SHP77 (cell line): ENCODE measurements at places on chromosomes 5 and 9.

GRCh38 chr5:54453046-54453445, 2.5 kb upstream of the HSPB3 start:
- no peak for DNase-seq

- DNase-seq, result no peak
Measured at GRCh38 chr5:167281925-167282324, 1009.5 kb upstream of the WWC1 start.

GRCh38 chr9:37281541-37281940, 141.0 kb upstream of the GRHPR start:
- DNase-seq, result no peak

DNA sequence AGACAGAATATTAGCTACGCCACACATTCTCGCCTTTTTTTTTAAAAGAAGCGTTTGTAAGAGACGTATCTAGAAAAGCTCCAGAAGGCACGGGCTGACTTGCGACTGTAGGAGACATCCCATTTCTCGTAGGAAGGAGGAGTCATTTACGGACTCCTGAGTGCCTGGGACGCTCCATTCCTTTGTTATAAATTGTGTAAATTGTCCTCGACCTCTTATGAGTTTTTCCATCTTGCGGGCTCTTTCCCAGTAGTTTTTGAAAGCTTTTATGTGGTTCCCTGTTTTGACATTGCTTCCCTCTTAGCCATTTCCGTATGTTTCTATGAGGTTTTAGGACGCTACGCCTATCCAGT, 1.0 kb downstream of the RABL6 start:
- no peak for DNase-seq

DNA sequence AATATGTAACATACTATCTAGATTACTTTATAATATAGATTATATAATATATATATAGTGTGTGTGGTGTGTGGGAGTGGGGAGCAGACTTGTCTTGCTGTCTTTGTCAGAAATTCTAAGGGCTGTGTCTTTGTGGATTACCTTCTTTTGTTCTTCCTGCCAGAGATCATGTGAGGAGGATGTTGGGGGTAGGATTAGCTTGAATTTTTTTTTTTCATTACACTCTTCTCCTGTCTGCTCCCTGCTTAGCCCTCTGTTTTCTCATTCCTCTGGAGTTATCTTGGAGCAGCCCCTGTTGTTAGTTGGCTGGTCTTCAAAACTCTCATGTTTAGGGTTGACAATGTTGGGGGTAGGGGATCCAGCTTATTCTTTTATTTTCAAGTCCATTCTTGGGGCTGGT, 21.0 kb upstream of the C9orf40 start:
- DNase-seq, result no peak

GRCh38 chr5:72472666-72473422, 34.4 kb downstream of the ZNF366 start:
- no peak for DNase-seq

DNA sequence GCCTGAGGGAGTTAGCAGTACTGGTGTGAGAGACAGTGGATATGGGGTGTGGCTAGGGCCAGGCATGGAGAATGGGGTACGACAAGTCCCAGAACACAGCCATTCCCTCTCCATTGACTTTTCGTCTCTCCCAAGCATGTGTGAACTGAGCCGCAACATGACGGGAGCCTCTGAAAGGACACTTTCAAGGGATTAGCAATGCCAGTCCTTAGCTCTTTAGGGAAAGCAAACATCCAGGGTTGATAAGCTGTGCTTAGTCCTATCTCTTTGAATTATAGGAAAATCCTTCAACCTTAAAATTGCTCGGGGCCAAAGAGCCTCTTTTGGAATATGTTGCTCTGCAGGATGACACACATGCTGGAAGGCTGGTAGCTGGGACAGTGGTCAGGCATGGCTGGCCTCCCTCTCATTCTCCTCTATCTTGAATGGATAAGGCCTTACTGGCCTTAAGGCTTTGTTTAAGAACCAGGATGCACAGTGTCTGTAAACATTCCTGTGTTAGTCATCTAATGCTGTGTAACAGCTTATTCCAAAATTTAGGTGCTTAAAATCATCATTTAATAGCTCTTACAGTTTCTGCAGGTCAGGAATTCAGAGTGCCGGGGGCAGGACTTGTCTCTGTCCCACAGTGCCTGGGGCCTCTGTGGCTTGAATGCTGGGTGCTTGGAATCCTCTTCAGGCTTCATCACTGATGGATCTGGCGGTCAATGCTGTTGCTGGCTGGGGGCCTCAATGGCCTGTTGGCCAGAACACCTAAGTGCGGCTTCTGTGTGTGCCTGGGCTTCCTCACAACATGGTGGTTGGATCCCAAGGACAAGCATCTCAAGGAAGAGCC, 95.3 kb downstream of the PTTG1 start:
- no peak for DNase-seq

GRCh38 chr9:114050226-114050568, 27.9 kb downstream of the AMBP start:
- no peak for DNase-seq

DNA sequence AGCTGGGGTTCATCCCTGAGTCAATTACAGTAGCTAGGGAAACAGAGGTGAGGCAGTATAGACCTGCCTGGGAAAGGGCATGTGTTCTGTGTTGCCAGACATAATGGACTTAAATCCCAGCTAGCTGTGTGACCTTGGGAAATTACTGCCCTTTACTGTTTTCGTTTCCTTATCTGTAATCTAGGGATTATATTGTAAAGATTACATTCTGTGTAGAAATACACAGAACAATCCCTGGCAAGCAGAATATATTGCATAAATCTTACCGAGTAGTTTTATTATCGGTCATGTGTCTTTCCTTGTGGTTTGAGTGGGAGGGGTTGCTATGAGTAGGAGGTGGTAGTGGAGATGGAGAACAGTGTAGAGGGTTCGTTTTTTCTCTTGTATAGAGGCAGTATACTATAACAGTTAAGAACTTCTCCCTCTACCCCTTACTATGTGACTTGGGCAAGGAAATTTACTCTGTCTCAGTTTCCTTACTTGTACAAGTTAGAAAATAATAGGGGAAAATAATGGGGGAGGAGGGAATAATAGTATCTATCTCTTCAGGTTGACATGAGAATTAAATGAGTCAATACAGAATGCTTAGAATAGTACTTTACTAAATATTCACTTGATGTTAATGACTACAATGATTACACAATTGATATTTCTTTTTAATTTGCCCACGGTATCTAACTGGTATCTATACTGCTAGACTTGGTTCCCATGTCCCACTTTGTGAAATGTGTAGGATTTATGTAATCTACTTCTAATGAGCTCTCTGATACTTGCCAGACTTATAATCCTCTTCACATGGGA, 7.1 kb upstream of the DMXL1 start:
- no peak for DNase-seq

- no peak for DNase-seq
Measured at GRCh38 chr9:92432350-92432749, 8.1 kb upstream of the OMD start.

DNA sequence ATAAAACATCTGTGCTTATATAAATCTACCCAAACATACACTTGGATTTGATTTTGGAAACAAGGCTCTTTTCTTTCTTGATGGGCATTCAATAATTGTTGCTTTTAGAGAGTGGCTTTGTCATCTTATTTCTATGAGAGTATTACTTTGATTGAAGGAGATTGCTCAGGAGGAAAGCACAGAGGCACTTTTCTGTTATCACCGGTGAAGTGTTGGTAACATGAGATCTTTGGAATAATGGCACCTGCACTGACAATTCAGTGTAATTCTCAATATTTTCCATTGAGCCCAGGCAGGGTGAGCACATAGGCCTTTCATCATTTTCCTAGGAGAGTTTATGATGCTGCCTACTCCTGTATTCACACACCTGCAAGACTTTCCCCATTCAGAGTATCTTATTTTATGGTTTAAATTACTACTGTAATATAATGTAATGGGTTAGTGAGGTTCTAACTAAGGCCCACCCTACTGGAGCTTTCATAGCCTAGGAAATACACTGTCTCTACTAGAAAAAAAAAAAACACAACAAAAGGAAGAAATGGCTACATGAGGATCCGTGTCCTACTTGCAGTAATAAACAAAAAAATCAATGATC, 244.3 kb downstream of the DENND1A start:
- no peak for DNase-seq

DNA sequence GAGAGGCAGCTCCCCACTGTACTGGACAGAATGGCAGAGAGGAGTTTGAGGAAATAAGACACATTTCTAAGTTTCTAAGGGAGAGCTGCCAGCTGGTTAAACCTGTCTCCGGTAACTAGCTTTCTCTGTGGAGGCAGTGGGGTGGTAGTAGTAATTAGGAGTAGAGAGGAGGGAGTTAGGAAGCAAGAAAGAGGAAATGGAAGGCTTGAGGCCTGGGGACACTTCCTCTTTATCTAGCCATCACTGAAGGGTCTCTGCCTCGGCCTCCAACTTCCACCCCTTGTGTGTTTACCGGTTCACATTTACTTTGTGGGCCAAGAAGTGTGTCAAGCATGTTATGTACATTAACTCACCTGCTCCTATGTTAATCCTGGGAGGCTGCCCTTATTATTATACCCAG, 462.2 kb upstream of the DMAC1 start:
- no peak for DNase-seq

- DNase-seq, result no peak
Measured at GRCh38 chr5:150143350-150144245, 12.0 kb downstream of the PDGFRB start.

GRCh38 chr5:116842514-116842961, 267.9 kb upstream of the SEMA6A start:
- no peak for DNase-seq

DNA sequence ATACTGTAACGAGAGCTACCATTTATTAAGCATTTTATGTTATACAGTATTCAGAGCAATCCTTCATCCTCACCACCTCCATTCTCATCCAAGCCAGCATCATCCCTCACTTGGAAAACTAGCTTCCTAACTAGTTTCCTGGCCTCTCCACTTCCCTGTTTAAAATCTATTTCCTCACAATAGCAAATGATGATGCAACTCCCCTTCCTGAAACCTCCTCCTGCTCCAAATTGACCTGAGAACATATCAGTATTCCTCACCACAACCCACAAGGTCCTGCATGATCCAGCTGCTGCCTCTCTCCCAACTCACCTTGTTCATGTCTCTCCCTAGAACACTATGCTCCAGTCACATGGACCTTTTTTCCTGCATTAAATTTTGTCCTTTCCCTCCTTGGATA, 4.3 kb upstream of the SLC36A2 start:
- no peak for DNase-seq

GRCh38 chr9:75869236-75869635, 21.2 kb upstream of the PCSK5 start:
- no peak for DNase-seq

- no peak for DNase-seq
Measured at GRCh38 chr9:96064826-96065481, 189.5 kb downstream of the ERCC6L2 start.

DNA sequence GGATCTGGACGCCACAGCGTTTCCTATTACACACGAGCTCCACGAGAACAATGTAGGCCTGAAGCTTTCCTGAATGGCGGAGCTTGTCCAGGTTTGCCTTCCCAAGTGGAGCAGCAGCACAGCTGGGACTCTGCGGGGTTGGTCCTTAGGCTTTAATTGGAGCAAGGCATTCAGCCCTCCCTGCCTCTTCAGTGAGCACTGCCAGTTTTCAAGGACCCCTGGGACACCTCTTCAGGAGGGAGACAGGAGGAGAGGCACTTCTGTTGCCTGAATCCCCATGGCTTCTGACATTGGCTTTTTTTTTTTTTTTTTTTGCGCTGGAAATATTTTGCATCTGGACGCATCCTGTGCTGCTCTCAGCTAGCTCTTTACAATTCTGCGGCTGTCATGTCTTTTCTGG, 179.4 kb downstream of the SEMA6A start:
- DNase-seq, result no peak

DNA sequence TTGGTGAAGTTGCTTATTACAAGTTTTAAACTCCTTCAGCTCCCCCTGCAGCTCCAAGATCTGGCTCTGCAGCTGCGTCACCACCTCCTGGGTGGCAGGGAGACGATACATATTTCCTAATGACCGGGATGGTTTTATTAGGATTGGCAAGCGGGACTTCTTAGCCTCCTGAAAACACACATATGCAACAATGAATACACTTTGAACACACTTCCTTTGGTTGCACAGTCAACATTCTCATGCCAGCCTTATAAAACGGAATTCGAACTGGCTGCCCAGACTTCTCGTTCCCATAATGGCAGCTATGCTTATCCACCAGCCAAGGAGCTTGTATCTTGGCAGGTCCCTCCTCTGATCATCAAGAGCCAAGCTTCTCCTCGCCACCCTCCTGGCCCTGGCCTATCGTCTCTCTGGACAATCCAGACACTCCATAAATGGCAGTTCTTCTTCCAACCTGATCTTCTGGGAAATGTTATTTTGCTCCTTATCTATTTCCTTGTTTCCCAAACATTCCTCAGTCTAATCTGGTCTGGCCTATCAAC, 131.9 kb downstream of the CDK5RAP2 start:
- DNase-seq, result no peak

- DNase-seq, result no peak
Measured at GRCh38 chr9:133204993-133205336, 4.1 kb downstream of the OBP2B start.

DNA sequence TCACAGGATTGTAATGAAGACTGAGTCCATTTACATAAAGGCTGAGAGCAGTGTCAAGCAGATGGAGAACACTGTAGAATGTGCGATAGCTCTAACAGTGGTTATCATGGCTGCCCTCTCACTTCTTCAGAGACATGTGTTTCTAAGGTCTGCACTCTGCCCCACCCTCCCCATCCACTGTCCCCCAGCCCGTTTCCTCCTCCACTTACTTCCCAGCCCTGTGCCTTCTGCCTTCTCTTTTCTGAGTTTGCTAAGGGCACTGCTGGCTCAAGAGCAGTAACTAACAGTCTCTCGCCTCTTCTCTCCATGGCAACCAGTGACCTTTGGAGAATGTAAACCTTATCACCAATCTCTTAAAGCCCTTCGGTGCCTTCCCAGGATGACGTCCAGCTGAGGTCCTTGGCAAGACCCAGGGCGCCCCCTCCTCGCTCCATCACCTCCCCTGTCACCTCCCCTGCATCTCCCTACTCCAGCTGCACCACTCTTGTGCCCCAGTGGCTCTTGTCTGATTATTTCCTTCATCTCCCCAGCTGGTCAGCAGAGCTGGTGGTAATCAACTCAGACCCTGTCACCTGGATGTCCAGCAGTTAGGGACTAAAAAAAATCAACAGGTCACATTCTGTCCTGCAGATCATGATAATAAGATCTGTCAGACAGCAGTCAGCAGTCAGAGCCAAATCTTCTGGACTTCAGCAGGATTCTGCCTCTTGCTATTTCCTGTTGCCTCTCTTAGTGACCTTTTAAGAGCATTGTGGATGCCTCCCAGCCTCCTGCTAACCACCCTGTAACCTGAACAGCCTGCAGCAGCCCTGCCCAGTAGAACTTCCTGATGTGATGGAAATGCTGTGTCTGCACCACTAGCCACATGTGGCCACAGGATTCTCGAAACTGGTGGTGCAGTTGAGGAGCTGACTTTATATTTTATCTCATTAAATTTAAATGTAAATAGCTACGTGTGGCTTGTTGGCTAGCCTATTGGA, 9.0 kb downstream of the FXN start:
- DNase-seq, result no peak

DNA sequence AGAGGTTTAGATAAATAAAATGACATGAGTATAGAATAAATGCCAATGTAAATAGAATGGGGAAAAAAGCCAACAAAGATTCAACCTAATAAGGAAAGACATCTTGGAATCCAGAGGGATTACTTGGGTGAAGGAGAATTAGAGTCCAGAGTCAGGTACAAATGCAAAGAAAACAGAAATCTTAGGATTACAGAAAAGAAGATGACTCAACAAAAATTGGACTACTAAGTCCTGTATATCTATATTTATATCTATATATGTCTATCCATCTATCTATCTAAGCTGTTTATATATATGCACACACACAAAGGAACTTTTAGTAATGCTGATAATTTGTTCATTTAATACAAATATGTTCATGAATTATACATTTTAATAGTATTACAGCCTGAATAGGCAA, 27.6 kb downstream of the FAM174A start:
- DNase-seq, result no peak

- no peak for DNase-seq
Measured at GRCh38 chr5:153752890-153753289, 262.4 kb downstream of the GRIA1 start.
